ENCODE measurements at places on chromosomes 4 and X.

- no peak for DNase-seq
These were observed 11.0 kb upstream of the MAMLD1 start for GRCh38 chrX:150352114-150352513.

DNA sequence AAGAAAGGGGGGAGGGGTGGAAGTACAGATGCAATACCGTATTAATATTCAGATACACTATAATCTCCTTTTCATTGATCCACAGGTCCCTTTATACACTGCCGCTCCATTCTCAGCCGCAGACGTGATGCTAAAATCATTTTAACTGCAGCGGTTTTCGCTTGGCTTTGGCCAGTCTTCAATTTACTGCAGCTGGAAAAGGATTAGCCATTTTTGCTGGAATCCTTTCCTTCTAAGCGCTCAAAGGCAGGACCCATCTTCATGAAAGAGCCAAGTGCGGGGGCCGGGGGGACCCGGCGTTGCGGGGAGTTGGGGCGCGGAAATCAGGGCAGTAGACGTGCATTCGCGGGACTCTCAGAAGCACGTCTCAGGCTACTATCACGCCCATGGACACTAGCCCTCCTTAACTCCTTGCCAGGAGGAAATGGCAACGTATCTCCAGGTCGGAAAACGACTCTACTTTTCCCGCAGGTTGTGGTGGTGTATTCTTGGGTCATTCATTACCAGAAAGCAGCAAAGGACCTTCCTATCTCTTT, 1.7 kb upstream of the PCDH10 start:
- no peak for DNase-seq

DNA sequence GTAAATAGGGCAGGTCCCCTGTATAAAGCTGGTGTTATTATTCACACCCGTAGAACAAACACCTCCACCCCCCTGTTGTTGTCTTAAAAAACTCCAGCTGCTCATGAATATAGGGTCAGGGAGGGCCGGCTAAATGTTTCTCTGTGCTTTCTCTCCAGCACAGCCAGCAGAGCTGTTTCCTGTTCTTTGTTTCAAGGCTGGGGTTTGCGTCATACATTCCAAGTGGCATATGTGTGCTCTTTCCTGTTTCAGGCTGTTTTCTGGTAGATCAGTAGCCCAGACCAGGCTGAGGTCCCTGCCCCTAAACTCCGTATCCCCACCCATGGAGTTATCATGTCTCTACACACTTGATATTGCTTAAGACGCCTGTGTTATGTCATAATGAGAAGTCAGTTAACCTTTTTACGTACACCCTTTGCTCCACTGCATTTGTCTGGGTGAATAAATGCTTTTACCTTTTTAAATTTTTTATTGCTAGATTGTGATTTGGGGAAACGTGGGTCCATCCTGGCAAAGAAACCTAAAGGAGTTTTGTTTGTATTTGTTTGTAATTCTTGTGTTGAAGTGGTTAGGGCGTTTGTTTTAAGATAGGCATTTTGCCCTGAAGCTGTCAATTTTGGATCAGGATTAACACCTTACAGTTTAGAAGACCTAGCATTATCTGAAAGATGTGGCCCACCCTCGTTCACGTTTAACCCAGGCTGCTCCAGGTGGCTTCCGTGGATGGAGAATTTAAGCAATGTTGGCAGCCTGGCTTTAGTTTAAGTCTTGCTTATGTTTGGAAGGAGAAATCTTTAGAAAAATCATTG, 3.3 kb downstream of the KLF3 start:
- no peak for DNase-seq

GRCh38 chr4:160819791-160820190, 1344.0 kb downstream of the FSTL5 start:
- no peak for DNase-seq

DNA sequence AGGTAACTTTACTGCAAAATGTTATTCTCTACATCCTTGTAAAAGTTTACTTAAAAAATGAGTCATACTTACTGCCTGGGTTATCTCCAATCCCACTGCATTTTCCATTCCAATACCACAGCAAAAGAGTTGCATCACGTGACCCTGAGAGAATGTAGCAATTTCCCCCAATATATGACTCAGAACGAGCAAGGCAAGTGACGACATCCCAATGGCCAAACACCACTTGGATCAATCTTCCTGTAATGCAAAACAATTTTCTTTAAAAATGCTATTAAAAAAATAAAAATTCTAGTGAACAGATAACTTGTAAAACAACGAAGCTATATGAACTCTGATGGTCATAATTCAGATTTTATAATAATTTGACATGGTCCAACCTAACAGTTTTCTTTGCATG, 224.3 kb downstream of the DCLK2 start:
- no peak for DNase-seq

- DNase-seq: no peak
These were observed 53.7 kb upstream of the SLC39A8 start for GRCh38 chr4:102399021-102399420.

DNA sequence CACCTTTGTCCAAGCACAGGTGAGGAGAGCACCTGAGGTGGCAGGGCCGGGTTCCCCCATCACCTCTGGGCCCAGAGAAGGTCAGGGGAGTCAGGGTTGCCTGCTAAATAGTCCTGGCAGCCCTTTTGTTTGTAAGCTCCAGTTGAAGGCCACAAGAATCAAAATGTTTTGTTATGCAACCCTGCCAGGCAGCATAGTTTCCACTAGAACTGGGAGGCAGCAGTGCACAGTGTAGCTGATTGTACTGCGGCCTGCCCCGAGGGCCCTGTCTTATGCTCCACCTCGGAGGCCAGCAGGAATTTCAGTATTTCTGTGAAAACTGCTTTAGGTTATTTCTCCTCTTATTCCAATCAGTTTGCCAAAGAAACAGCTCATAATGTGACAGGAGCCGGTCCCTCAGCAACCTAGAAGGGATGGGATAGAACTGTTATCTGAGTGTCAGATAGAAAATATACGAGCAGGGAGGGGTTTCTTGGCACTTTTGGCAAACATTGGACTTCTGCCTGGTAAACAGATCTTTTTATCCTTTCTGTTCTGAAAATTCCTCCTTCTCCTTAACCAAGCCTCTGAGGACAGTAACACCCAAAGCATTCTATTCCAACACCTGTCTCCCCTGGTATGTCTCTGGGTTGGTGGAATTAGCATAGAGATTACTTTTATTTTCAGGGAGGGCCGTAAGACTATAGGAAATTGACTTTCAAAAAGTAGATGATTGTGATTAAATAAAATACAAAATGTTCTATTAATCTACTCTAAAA, 93.6 kb downstream of the LNX1 start:
- no peak for DNase-seq

GRCh38 chr4:70994387-70995099, 1.1 kb downstream of the DCK start:
- DNase-seq: no peak

DNA sequence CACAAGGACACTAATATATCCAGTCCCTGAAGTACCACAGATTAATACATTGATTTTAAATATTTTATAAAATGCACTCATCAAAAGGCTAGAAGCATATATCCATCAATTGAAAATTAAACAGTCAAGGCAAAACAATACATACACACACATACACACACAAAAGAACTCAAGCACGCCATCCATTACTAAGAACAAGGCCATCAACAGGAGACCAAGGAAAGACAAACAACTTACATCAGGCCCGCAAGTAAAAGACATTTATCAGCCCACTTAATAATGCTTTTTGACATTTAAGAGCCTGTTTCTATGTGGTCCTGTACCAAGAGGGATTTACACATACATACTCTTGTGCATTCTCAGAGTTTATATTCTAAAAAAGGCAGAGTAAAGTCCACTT, 50.0 kb upstream of the ZNF827 start:
- DNase-seq: no peak

- DNase-seq: no peak
These were observed 22.5 kb downstream of the C4orf46 start for GRCh38 chr4:158649111-158649680.

- no peak for DNase-seq
These were observed 29.8 kb downstream of the FAM149A start for GRCh38 chr4:186134257-186134656.

GRCh38 chr4:37641886-37642849, 44.0 kb downstream of the RELL1 start:
- no peak for DNase-seq

DNA sequence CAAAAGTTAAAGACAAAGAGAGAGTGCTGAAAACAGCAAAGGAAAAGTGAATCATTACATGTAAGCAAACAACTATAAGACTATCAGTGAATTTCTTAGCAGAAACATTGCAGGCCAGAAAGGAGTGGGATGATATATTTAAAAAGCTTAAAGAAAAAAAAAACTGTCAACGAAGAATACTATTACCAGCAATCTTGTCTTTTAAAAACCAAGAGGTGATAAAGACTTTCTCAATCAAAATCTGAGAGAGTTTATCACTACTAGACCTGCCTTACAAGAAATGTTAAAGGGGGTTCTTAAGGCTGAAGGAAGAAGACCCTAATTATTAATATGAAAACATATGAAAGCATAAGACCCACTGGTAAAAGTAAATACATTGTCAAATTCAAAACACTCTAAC, 132.5 kb upstream of the ZCCHC13 start:
- DNase-seq: no peak

DNA sequence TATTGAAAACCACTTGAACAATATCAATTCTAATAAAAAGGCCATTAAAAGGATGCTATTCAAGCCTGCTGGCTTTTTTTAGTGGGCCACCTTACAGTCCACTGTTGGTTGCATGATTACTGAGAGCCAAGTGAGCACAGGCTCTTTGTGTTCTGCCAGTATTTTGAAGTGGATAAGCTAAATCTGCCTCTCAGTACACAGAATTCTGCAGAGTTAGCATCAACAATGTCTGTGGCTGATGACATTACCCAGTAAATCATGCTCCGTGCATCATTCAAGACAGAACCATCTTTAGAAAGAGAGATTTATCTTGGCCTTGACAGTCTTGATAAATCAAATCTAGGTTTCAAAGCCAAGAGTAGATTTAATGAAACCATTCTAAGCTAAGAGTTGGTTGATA, 119.0 kb upstream of the GNPDA2 start:
- DNase-seq: no peak
